Putamen (tissue), 1 donor: ENCODE measurements at places on chromosomes 6 and 20.

- peak; percentile 50 for DNase-seq
Observed at GRCh38 chr20:5080384-5080877, 39.3 kb downstream of the PCNA start.

GRCh38 chr20:16052456-16052855 is 520.8 kb downstream of the KIF16B start:
- peak; percentile 60 for DNase-seq

GRCh38 chr20:49237531-49237930 is 18.3 kb downstream of the DDX27 start:
- no peak for DNase-seq

- DNase-seq = no peak
Observed at GRCh38 chr20:57650266-57650665, 30.0 kb upstream of the ZBP1 start.

GRCh38 chr6:104642871-104643270 is 216.8 kb downstream of the HACE1 start:
- no peak for DNase-seq

GRCh38 chr6:44203955-44204354 is 12.8 kb upstream of the MYMX start:
- no peak for DNase-seq

DNA sequence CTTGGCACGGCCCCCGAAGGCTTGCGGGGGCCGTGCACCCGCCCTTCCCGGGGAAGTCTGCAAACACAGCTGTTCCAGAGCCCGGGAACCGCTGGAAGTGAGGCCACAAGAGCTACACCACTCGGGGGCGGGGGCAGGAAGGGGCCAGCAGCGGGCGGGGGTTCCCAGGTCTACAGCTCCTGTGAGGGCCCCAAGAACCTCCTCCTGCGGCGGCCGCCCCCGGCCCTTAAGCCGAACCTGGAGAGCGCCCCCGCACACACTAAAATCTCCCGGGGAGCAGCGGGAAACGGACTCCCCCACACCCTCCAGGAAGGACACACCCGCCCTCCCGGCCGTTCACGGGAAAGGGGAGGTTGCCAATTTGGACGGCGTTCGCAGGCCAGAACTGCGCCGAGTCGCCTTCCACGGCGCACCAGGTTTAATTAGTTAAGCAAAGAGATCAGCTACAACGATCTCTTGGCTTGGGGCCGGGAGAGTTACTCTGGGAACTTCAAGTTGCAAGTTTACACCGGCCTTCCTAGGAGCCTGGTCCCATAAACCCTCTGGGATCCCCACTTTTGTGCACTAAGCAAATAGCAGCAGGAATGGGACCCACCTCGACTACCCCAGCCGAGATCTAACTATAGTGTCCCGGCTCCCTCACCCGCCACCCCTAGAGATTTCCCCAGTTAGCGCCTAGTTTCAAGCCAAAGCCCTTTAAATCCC is 1.7 kb downstream of the JAG1 start:
- no peak for DNase-seq

GRCh38 chr20:63765902-63766301 is 26.3 kb downstream of the SLC2A4RG start:
- DNase-seq = no peak

DNA sequence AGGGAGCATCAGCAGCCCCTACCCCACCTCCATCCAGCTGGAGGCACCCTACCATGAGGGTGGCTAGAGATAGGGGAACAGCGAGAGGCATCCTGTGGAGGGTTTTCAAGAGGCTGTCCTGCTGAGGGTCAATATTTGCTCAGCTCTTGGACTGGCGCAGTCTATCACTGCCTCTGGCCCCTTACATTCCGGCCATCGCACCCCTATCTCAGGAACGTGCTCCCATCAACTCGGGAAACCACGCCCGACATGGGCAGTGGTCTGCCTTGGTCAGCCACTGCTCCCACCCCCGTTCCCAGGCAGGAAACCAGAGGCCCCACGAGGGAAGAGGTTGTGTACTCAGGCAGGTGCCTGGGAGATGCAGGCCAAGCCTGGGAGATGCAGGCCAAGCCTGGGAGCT is 57.9 kb downstream of the VEGFA start:
- no peak for DNase-seq

DNA sequence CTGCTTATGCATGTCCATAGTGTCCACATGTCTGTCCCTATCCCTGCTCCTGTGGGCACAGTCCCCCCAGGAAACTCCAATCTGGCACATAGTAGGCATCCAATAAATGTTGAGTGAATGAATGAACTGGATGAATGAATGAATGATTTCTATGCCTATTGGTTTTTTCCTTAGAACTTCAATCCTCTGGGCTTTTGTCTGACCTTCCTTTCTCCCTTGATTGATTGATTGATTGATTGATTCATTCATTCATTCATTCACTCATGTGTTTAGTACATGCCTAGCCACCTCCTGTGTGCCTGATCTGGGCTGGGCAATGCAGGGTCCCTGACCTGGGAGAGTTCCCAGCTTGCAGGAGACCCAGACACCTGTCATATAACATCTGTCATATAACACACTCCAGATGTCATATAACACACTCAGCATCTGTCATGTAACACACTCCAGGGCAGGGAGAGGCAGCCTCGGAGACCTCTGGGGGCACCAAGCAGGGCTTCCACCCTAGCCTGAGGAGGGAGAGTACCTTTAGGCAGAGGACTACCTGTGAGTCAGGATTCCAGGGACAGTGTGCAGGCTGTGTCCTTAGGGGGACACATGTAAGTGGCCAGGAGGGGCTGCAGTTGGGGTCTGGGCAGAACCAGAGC is 17.9 kb downstream of the VSTM2L start:
- no peak for DNase-seq

DNA sequence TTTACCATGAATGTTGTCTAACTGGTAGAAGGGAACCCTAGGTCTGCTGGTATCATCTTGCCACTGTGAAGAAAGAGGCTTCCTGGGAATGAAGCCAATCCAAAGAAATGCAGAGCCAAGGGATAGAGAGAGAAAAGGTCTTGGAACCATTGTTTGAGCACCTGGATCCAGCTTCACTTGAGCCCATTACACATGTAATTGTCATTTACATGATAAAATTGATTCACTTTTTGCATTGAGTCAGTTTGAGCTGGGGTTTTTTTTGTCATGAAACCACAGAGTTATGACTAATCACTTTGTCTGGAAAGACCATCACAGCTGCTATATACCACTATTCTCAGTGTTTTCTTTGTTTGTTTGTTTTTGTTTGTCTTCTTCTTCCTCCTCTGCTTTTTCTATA is 112.3 kb downstream of the CBLN4 start:
- no peak for DNase-seq
